ENCODE measurements at places on chromosomes 2 and 18.
A peak's percentile ranks its signal among the peaks of the same experiment; 100 is the strongest.

DNA sequence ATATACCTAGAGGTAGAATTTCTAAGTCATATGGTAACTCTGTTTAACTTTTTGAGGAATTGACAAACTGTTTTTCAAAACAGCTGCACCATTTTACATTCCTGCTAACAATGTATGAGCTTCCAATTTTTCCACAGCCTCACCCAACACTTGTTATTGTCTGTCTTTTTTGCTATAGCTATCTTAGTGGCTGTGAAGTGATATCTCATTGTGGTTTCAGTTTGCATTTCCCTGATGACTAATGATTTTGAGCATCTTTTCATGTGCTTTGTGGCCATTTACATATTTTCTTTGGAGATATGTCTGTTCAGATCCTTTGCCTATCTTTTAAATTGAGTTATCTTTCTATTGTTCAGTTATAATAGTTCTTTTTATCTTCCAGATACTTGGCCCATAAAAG lies 273.8 kb downstream of the AGPS start:
- DNase-seq = no peak

GRCh38 chr2:177058747-177059146 lies 153.8 kb upstream of the HNRNPA3 start:
- no peak for DNase-seq

GRCh38 chr2:218066926-218067515 lies 2.0 kb upstream of the RUFY4 start:
- DNase-seq = no peak

- peak; percentile 11 for DNase-seq
These were observed 752 bp downstream of the MGAT4A start for GRCh38 chr2:98730053-98730706.

DNA sequence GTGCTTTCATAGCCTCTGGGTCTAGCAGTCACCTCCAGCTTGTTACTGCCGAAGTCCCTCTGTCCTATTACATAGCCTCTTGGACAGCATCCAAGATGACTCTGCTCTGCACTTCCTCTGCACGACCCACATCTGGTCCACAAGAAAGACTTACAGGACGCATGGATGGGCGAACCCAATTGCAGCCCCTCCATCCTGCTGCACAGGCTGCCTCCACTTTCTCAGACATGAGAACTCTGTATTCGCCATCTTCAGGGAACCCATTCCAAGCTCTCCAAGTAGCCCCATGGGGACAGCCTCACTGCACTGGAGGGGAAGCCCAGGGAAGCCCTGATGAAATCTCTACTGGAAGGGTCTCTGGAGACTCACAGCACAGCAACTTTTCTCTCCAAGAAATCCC lies 172.1 kb downstream of the GFPT1 start:
- peak; percentile 39 for DNase-seq

- DNase-seq = no peak
These were observed 104.0 kb downstream of the DYSF start for GRCh38 chr2:71557321-71557720.

DNA sequence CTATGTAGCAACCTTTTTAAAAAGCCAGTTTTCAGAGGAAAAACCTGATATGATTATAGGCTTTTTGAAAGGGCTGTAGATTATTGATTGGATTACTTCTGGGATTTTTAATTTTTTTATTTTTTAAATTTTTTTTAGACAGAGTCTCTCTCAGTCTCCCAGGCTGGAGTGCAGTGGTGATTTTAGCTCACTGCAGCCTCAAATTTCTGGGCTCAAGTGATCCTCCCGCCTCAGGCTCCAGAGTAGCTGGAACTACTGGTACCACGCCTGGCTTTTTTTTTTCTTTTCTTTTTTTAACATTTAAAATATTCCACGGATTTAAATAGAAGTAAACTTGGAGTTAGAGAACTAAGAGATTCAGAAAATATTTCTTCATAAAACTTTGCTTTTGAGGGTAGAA lies 1.2 kb downstream of the MRPL19 start:
- no peak for DNase-seq

- no peak for DNase-seq
These were observed 135.4 kb downstream of the NBAS start for GRCh38 chr2:15425712-15426111.

DNA sequence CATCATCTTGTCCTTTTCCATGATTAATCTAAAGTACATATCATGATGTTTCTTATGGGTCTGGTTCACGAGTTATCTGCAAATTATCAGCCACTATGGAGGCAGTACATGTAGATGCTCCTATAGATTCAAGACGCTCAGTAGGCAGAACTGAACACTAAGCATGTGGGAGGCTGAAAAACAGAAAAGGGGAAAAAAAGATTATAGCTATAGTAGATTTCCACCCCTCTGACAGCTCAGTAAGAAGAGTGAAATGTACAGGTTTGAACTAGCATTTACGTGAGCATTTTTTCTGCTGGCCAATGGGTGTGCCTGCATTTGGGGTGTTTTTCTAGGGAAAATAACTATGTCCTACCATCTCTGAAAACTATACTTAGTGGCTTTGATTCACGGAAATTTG lies 308.9 kb downstream of the ZEB2 start:
- no peak for DNase-seq

- DNase-seq = no peak
These were observed 10.0 kb upstream of the STARD7 start for GRCh38 chr2:96218508-96219131.

DNA sequence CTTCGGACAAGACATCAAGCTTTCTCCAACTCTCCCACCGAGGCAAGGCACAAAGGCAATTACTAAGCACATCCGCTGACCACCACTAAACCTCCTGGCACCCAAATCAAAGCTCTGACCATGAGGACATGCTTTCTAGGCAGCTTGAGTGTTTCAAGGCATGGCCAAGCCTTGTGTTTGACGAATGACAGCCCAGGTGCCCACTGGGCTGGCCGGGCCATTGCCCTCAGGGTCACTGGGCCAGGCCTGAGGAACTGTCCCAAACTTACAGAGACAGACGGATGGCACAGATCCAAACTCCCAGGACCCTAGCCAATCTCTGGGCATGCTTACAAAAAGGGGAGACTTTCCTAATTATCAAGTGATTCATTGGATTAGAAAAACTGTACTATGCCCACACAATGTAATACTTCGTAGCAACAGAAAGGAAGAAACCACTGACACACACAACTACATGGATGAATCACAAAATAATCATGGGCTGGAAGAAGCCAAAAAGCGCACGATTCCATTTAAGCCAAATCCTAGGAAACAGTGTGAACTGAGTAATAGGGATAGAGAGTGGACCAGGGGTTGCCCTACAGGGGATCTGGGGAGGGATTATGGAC lies 20.2 kb downstream of the CRACDL start:
- no peak for DNase-seq

- DNase-seq = peak; percentile 40
These were observed 19.7 kb upstream of the DYNC2LI1 start for GRCh38 chr2:43754180-43754579.

GRCh38 chr2:47015706-47016105 lies 100.1 kb upstream of the MCFD2 start:
- DNase-seq = no peak

DNA sequence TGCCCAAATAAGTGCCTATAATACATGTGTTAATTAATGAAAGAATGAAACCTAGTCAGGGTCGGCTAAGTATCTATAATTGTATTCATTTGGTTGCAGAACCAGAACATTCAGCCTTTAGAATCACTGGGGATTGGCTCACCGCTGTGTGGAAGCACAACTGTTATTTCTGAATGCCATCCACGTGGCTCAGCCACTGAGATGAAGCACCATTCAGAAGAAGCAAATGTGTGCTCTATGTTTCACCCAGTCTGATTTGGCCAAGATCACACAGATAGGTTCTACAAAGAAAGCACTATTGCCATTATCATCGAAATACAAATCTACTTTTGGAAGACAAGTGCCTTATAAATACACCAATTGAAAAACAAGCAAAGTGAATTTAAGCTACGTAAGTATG lies 30.6 kb upstream of the SPOPL start:
- no peak for DNase-seq

GRCh38 chr2:119696494-119697030 lies 17.6 kb downstream of the TMEM177 start:
- DNase-seq = no peak

- DNase-seq = no peak
These were observed 84.0 kb downstream of the SKA1 start for GRCh38 chr18:50458796-50459195.

- DNase-seq = no peak
These were observed 603.4 kb downstream of the DSC3 start for GRCh38 chr18:30439174-30439573.

DNA sequence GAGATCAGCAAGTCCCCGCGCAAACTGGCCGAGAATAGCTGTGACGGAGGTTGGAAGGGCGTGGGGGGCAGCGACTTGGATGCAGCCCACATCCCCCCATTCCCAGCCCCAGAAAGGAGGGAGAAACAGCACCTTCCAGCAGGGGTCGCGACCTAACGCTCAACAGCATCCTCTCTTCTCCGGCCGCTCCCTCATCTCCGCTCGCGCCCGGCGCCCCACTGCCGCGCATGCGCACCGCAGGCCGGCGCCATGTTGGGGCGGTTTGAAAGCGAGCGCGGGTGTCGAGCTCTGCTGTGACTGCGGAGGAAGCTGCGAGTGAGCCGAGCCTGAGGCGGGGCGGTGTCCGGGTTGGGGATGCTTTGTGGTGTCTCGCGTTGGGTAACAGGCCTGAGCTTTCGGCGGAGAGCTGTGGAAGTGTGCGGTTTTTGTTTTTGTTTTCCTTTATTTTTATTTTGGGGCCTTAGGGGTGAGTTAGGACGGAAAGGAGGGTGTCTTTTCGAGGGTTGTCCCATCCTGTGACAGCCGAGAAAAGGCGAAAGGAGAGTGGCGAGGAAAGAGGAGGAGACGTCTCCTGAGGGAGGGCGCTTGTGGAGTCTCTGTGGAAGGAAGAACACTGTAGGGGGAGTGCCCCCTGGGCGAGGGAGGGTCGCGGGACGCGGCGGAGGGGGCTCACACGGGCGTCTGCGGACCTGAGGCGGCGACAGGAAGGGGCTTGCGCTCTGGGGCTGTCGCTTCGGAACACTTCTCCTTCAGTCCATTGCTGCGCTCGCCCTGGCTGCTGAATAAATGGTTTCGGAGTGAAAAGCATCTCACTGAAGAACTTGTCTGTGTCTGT lies at the start of the genes C18orf54 and STARD6:
TSS of gene C18orf54 (plus strand) at position 247 of the 835 bp plus-strand sequence. CDS start 2,667 bp downstream, outside the sequence.
TSS of gene STARD6 (minus strand) at position 199 of the 835 bp plus-strand sequence. CDS start 3,285 bp downstream, outside the sequence.
- DNase-seq = peak; percentile 92

GRCh38 chr2:221370857-221371211 lies 201.3 kb downstream of the EPHA4 start:
- peak; percentile 8 for DNase-seq

- no peak for DNase-seq
These were observed 73.8 kb downstream of the SPTBN1 start for GRCh38 chr2:54529935-54530334.

- no peak for DNase-seq
These were observed 160.0 kb downstream of the CLIP4 start for GRCh38 chr2:29275186-29275585.

DNA sequence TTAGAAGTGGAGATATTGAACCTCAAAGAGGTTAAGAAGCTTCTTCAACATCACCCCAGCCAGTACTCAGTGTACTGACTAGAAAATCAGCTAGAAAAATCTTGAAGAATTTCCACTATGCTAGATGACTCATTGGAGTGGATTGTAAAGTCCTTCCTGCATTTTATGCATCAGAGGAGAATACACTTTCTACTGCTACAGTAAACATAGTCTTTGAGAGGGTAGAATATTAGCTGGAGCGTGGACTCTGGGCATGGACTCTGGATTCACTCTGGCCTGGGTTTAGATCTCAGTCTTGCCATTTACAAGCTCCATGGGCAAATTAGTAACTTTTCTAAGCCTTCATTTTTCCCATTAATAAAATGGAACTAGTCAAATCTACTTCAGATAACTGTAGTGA lies 215.9 kb downstream of the IRS1 start:
- peak; percentile 75 for DNase-seq

- no peak for DNase-seq
These were observed 270.8 kb upstream of the PARD3B start for GRCh38 chr2:204274429-204274828.

- no peak for DNase-seq
These were observed 54.0 kb downstream of the UXS1 start for GRCh38 chr2:106140113-106140512.

DNA sequence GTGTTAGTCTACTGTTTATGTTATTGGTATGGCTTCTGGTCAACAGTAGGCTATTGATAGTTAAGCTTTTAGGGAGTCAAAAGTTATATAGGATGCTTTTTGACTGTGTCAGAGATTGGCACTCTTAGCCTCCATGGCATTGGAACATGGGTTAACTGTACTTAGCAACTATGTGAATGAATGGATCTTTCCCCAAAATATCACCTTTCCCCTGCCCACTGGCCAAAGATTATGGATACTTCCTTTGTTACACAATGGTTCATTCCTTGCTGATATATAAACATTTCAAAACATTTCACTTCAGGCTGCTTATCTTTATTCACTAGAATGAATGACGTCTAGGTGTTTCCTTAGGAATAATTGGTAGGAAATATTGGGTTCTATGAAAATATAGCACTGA lies 62.1 kb upstream of the DOCK10 start:
- no peak for DNase-seq

DNA sequence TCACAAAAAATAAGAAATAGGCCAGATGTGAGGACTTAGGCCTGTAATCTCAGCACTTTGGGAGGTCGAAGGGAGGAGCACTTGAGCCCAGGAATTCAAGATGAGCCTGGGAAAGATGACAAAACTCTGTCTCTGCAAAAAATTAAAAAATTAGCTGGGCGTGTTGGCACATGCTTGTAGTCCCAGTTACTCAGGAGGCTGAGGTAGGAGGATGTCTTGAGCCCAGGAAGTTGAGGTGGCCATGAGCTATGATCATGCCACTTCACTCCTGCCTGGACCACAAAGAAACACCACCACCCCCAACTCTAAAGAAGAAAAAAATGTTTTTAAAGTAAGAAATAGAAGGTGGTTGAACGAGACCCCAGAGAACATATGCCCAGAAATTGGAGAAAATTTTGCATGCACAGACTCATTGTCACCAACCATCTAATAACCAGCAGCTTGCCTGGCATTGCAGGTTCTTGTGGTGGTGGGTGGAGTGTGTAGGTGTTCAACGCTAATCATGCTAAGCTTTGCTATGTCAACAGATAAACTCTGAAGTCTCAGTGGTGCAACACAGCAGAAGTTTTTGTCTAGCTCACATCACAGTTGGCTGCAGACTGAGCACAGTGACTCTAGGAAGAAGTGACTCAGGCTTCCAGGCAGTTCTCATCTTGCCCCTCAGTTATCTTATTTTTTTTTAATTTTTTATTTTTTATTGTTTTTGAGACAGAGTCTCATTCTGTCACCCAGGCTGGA lies 18.6 kb downstream of the ARL4C start:
- DNase-seq = no peak

- no peak for DNase-seq
These were observed 18.3 kb downstream of the RAMP1 start for GRCh38 chr2:237877576-237878307.
